ENCODE measurements at places on chromosomes 7 and 10.

GRCh38 chr10:77506517-77507200, 130.9 kb downstream of the KCNMA1 start:
- no peak overlapping the region for H3K27ac ChIP-seq
- no peaks in the 10 kb centered on the region for H3K36me3 ChIP-seq
- DNase-seq = no peak
- H3K4me1 ChIP-seq = no peaks in the 10 kb centered on the region
- H3K4me3 ChIP-seq = no peak overlapping the region

GRCh38 chr10:943334-944033, 12.0 kb upstream of the LARP4B start:
- peak overlapping the region; percentile 21 for H3K27ac ChIP-seq
- peaks cover 17% of the 10 kb centered on the region for H3K4me1 ChIP-seq
- no peak overlapping the region for H3K4me3 ChIP-seq
- H3K27me3 ChIP-seq = peaks cover 6% of the 10 kb centered on the region
- no peak for DNase-seq

- no peaks in the 10 kb centered on the region for H3K36me3 ChIP-seq
- no peak overlapping the region for H3K27ac ChIP-seq
- DNase-seq = no peak
Measured at GRCh38 chr10:13180788-13181187, 19.4 kb downstream of the MCM10 start.

DNA sequence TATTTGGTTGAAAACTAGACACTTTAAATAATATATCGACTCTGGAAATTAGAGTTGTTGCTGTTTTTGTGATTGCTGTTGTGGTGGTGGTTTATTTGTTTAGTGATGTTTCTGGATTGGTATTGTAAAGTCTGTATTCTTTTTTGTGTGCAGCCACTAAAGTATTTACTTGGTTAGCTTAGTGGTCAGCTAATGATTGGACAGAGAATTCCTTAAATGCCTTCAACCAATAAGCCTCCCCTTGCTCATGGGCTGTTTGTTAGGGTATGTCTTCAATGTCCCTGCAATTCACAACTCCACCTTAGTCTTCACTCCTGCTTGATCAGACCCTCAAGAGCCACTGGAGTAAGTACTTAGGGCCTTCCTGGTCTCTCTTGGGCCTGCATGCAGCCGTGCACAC, 71.0 kb downstream of the PAXIP1 start:
- no peak for DNase-seq
- no peaks in the 10 kb centered on the region for H3K27me3 ChIP-seq
- no peak overlapping the region for H3K27ac ChIP-seq
- H3K4me1 ChIP-seq = peaks cover 31% of the 10 kb centered on the region
- H3K36me3 ChIP-seq = peaks cover 48% of the 10 kb centered on the region
- H3K4me3 ChIP-seq = no peak overlapping the region

GRCh38 chr10:132554991-132555647, 17.5 kb downstream of the INPP5A start:
- H3K27me3 ChIP-seq = no peaks in the 10 kb centered on the region
- H3K4me1 ChIP-seq = peaks cover 33% of the 10 kb centered on the region
- no peak overlapping the region for H3K4me3 ChIP-seq

DNA sequence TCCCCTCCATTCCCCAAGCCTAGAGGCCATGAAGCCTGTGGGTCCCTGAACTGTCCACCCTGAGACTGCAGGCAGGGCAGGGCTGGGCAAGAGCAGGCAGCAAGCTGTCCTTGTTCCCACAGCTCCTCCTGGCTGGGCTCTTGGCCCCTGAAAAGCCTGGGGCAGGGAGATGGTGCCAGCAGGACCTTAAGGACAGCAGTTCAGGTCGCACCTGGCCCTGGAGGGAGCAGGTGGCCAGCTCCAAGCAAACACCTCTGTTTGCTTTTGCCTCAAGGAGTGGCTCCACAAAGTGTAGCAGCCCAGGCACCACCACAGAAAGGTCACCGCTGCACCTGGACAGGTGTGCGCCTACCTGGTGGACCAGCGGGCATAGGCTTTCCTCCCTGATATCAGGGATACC, 5.2 kb downstream of the RET start:
- H3K27me3 ChIP-seq = peaks cover 33% of the 10 kb centered on the region
- no peaks in the 10 kb centered on the region for H3K36me3 ChIP-seq
- peaks cover 7% of the 10 kb centered on the region for H3K4me1 ChIP-seq
- no peak for DNase-seq

- H3K27me3 ChIP-seq = peaks cover 5% of the 10 kb centered on the region
- no peaks in the 10 kb centered on the region for H3K36me3 ChIP-seq
- H3K27ac ChIP-seq = no peak overlapping the region
- no peak overlapping the region for H3K4me3 ChIP-seq
- peaks cover 16% of the 10 kb centered on the region for H3K4me1 ChIP-seq
Measured at GRCh38 chr10:71984126-71984808, 20.1 kb downstream of the CHST3 start.
